Stimulated activated CD4-positive, alpha-beta T cell treated with anti-CD3 and anti-CD28 coated beads, Interleukin-2, amount 100 ng/mL, for 48 hours (primary cell): ENCODE measurements at places on chromosomes 12 and 14.

DNA sequence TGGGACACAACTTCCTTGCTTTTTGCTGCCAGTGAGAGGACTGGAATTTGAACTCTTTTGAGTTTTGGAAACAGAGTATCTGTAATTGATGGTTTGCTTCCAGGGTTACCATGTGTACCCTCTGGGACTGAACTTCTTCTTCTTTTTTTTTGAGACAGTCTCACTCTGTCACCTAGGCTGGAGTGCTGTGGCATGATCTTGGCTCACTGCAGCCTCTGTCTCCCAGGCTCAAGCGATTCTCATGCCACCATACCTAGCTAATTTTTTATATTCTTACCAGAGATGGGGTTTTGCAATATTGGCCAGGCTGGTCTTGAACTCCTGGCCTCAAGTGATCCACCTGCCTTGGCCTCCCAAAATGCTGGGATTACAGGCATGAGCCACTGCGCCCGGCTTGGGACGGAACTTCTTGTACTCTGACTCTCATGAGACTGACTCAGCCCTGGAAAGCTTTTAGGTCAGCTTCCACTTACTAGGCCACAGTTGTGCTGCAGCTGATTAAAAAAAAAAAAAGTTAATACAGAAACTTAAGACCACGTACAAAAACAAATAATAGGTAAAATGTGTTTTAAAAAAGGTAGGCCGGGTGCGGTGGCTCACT is 15.8 kb downstream of the SEL1L start:
- DNase-seq: no peak

DNA sequence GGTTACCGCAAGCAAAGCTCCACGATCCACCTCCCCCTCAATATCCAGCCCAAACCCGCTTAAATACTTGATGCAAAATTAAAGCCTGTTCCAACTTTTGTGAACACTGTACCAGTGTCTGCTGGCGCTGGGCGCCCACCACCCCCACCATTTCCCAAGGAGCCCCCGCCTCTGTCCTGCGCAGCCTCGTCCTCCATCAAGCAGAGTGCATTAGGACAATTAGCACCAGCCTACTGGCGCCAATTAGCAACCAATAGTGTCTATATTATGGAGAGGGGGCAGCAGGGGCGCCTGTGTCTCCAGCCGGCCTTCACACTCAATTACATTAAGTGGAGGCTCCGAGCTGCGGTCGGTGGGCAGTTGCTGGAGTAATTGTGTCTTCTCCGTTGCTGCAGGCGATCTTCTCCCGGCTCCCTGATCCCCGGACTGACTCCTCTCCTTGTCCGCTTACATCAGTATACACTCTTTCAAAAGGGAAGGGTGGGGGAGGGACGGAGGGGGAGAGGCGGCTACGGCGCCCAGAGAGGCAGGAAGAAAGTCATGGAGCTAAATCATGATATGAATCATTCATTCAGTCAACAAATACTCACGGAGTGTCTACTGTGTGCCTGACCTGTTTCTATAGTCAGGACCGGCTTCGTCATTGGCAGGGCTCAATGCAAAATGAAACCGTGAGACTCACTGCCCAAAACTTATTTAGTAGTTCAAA is 707.3 kb downstream of the MED13L start:
- no peak for DNase-seq

DNA sequence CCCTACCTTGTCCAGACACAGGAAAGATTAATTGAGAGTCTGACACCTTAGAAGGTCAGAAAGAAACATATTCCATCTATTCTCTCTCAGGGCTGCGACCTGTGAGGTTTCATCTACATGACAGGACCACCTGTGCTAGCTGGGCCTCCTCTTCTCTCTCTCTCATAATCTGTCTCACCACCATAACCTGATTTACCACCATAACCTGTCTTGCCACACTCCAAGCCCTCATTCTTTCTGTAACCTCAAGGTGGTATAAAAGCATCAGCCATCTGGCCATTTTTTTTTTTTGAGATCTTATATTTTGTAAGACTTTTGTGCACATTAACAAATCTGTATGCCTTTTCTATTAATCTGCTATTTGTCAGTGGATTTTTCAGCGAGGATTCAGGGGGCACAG is 75.5 kb downstream of the ACADS start:
- no peak for DNase-seq

- no peak for DNase-seq
Measured at GRCh38 chr12:101361455-101361854, 46.1 kb downstream of the ARL1 start.

DNA sequence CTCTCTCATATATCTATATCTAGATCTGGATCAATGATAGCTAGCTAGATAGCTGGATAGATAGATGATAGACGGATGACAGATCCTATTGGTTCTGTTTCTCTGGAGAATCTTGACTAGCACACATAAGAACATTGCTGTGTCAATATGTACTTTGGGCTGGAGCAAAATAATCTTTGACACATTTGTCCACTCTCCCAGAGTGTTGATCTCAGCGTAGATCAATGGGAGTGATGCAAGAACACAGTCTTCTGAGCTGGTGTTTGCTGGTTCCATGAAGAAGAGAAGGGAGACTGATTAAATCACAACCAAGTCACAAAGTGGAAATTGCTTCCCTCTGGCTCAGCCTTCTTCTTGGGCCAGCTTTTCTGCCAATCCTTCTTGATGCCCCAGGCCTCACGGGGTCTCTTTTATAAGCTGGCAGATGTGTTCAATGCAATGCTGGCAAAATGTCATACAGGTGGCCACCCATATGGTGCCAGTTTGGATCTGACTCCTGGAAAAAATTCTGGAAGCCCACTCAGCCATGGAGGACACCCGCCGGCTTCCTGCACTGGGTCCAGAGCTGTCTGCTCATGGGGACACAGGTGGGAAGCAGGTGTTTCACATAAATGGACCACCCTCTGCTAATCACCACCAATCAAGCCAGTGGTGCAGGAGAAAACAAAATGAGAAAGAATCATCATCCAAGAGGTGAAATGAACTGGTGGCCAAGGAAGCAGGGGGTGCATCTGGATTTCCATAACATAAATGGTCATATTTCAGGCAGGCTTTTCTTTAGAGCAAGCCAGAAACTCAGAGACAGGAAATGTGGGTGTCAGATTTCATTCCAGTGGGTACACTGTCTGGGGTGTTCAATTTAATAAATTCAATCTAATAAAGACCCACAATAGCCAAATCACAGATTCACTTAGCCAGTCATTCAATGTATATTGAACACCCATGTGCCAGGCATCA is 310.3 kb downstream of the DPF3 start:
- DNase-seq: no peak

GRCh38 chr12:109779382-109779781 is 53.8 kb downstream of the TRPV4 start:
- DNase-seq: no peak

- DNase-seq: no peak
Measured at GRCh38 chr12:42969355-42969754, 379.8 kb upstream of the PRICKLE1 start.

DNA sequence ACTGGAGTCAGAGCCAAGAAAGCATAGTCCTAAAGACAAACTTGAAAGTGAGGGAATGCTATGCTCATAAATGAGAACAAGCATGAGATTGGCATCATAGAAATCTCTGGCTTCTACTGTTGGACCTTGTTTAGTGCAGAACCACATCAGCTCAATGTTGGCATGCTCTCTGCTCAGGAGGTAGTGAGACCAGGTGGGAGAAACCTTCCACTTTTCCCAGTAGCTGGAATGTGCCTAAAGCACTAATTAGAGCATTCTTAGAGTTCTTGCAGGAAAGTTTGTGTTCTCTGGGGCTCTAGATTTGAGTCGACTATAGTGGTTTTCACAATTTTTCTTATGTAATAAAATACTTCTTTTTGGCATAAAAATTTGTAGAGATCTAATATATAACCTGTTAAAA is 159.7 kb upstream of the PRICKLE1 start:
- DNase-seq: no peak

GRCh38 chr14:37969511-37969979 is 238.2 kb upstream of the SSTR1 start:
- DNase-seq: no peak

DNA sequence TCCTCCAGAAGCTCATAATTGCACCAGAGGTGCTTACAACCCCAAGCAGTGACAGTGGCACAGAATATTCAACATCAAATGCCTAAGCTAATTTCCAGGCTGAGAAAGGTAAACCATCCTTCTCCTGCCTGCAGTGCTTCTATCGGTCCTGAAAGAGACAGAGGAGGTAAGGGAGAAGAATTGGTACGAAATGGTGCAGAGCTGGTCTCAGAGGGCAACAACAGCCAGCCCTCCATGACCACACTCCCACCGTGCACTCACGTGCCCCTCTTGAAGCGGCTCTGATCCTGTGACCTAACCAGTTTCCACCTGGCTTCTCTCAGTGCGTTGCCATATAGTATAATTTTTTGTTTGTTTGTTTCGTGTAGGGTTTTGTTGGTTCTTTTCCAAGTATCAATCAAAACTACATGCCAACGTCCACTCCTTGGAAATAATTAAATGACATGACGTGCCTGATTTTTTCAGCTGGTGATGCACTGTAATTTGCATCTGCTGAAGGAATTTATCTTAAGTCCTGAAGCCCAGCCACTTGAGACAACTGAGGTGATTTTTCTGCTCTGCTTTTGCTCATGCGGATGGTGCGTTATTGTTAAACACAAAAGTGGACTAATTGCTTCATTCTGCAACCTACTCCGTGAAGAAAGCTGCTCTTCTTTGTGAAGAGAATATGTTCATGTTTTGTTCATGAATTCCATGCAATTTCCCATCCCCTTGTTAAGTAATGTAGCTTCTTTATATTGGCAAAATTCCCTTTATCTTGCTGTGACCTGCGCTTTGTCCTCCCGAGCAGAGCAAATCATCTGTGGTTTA is 1.3 kb upstream of the ATP2A2 start:
- no peak for DNase-seq

DNA sequence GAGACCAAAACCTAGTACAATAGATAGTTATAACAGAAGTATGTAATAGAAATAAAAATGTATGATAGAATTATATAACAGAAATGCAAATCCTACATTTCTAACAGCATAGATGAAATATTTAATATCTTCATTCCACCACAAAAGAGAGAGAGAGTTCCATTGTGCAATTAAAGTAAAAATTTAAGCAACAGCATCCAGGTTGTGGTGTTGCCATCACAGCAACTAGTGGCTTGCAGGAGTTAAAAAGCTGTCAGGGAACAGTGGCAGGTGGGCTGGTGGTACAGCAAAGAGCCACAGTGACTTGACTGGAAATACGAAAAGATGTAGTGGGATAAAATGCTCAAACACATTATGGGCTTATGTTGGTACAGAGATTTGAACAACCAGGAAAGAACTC is 57.1 kb upstream of the MDM1 start:
- DNase-seq: no peak

- no peak for DNase-seq
Measured at GRCh38 chr12:39297891-39298290, 145.0 kb downstream of the KIF21A start.

DNA sequence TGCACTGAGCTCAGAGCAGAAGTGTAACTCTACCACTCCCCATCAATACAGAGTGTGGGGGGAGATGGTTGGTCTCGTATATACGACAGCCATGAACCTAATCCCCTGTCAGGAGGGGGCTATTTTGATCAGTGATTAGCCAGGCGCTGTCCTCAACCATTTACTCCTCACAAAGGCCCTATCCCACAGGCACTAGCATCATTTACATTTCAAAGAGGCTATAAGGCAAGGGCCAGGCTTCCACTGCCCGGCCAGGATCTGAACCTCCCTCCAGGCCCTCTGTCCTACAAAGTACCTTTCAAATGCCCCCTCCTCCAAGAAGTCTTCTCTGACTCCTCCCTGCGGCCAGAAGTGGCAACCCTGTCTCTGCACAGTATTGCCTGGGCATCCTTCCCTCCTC is 74.7 kb downstream of the ITPK1 start:
- DNase-seq: no peak

DNA sequence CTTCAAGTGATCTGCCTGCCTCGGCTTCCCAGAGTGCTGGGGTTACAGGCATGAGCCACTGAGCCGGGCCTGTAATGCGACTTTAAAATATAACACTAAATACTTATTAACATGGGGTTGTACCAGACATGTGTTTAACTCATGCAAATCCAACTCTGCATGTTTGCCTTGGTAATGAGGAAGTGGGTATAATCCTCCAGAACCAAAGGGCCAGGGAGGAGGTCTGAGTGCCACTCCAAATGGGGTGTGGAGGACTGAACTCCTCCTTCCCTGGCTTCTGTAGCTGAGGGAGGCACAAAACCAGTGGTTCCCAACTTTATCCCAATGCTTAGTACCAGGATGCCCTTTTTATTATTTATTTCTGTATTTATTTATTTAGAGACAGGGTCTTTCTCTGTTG is 61.6 kb upstream of the MED13L start:
- no peak for DNase-seq

GRCh38 chr12:1778911-1779310 is 41.5 kb upstream of the LRTM2 start:
- DNase-seq: no peak

DNA sequence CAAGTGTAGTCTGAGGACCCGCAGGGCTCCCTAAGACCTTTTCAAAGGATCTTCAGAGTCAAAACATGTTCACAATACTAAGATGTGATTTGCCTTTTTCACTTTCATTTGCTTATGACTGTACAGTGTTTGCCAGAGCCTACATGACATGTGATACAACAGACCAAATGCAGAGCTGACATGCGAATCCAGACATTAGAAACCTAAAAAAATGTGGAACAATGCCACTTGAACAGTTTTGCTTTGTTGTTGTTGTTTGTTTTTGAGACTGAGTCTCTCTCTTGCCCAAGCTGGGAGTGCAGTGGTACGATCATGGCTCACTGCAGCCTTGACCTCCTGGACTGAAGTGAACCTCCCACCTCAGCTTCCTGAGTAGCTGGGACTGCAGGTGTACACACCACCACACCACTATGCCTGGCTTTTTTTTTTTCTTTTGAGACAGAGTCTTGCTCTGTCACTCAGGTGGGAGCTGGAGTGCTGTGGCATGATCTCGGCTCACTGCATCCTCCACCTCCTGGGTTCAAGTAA is 5.3 kb upstream of the RAB35 start:
- DNase-seq: no peak

GRCh38 chr12:2160043-2160442 is 107.3 kb downstream of the CACNA1C start:
- no peak for DNase-seq

- no peak for DNase-seq
Measured at GRCh38 chr12:99130808-99131553, 485.9 kb downstream of the APAF1 start.

- DNase-seq: no peak
Measured at GRCh38 chr12:104935886-104936285, 22.2 kb downstream of the SLC41A2 start.

- DNase-seq: no peak
Measured at GRCh38 chr12:108091679-108092051, 37.4 kb upstream of the WSCD2 start.

DNA sequence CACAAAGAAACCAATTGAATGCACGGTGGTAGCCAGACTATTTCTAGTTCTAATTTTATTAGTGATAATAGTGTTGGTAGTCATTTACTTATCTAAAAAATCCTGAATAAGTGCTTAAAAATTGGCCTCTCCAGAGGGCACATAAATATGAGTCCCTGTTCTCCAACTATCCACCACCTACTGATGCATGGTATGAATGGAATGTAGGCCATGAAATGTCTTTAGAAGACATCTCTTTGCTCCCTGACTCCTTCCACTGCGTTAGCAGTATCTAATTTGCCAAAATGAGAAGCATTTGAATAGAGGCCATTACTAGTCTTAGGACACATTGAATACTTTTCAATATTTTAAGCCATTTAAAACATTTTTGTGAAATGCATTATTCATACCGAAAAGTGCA is 261.7 kb downstream of the LRFN5 start:
- DNase-seq: no peak

- DNase-seq: no peak
Measured at GRCh38 chr12:64160711-64161060, 61.4 kb downstream of the KICS2 start.

- DNase-seq: no peak
Measured at GRCh38 chr12:83130178-83130577, 443.5 kb downstream of the TMTC2 start.
